Brain pericyte (primary cell): ENCODE measurements at places on chromosomes 12 and 14.

DNA sequence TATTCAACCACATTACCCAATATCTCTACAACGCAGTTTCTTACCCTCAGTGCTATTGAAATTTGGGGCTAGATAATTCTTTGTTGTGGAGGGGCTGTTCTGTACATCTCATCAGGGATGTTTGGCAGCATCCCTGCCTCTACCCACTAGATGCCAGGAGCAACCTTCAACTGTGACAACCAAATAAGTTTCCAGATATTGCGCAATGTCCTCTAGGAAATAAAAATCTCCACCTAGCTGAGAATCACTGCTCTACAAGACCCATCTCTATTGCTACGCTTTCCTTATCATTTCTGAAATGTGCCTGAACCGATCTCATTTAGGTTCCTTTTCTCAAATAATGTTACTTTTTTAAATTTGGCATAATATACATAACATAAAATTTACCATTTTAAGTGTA is 155.2 kb upstream of the G2E3 start:
- DNase-seq = no peak

DNA sequence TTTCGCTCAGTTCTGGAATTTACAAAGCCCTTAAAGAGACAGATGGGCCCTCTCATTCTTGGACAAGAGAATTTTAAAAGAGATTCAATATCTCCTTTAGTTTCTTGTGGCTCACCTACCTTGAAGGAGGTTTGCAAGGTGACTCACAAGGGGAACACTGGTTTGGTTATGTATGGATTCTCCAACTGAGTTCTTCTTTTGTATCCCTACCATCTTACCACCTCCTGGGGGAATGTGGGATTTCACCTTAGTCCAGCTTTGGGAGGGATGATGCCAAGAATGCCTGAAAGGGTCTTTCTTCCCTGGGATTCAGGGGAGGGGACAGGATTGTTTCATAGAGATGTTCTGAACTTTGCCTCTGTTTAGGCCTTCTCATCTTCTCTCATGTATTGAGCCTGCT is 3.7 kb downstream of the PPP4R4 start:
- DNase-seq = no peak

- DNase-seq = no peak
These were observed 91.5 kb upstream of the SLC35F4 start for GRCh38 chr14:57957441-57957840.

- DNase-seq = no peak
These were observed 91.4 kb downstream of the SETD3 start for GRCh38 chr14:99389174-99389826.

DNA sequence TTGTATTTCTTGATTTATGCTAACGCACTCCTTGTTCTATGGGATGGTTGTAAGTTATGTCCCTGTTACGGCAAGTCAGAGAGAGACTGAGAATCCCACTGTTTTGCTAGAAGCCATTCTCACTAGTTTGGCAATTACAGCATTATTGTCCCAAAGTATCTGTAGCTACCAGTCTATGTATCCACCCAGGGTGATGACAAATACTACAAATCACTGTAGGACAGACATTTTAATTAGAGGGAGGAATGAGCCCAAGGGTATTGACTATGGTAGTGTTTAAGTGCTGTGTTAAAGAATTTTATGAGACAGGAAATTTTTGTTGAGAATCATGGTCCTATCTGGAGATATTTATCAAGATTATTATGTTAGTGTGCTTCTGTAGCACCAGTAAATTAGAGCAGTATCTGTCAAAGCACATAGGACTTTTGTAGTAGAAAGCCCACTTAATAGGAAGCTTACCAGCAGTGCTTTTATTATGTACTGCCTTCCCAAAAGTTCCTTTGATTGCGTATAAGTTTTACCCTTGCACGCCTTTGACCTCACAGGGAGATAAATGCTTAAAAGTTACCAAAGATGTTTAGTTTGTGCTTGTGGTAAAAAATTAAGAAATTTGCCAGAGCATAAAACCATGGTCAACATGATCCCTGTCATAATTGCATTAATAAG is 10.7 kb downstream of the PRKCH start:
- DNase-seq = no peak

DNA sequence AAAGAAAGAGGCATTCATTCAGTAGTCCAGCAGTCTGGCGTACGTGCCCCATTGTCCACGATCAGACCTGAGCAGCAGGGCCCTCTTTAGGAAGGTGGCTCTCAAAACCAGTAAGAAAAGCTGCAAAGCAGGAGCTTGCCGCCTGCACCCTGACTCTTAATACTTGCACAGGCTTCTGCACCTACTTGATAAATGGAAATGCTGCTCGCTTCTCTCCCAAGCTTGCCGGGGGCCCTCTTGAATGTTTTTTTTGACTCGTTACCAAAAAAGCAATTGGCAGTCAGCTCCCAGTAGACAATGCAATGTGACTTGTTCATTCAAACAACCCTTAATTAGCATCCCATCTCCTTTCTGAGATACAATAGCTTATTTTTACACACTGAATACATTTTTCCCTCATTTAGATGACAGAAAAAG is 27.2 kb upstream of the PTPRB start:
- no peak for DNase-seq

- no peak for DNase-seq
These were observed 200.9 kb downstream of the RAD51B start for GRCh38 chr14:68020493-68020892.

- no peak for DNase-seq
These were observed 20.2 kb downstream of the SLCO1B1 start for GRCh38 chr12:21151184-21151583.

GRCh38 chr12:72272731-72273498 is 745 bp downstream of the TRHDE start:
- no peak for DNase-seq

- no peak for DNase-seq
These were observed 731 bp upstream of the PCNX4 start for GRCh38 chr14:60090864-60091519.

DNA sequence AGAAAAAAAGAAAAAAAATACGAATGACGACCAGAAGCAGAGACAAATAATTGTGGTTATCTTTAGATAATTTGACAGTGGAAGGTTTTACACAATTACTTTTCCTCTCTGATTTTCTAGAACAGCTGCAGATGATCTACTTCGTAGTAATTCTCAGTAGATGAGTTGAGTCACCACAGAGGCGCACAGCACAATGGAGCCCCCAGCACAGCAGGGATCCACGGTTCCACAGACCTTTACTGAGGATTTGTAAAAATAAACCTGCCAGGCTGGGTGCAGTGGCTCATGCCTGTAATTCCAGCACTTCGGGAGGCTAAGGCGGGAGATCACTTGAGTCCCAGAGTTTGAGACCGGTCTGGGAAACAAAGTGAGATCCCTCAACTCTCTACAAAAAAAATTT is 29.3 kb downstream of the AMN start:
- peak; percentile 64 for DNase-seq

- DNase-seq = no peak
These were observed 102.5 kb downstream of the SLC41A2 start for GRCh38 chr12:104855599-104855998.

- no peak for DNase-seq
These were observed 18.4 kb downstream of the USP44 start for GRCh38 chr12:95532851-95533250.

DNA sequence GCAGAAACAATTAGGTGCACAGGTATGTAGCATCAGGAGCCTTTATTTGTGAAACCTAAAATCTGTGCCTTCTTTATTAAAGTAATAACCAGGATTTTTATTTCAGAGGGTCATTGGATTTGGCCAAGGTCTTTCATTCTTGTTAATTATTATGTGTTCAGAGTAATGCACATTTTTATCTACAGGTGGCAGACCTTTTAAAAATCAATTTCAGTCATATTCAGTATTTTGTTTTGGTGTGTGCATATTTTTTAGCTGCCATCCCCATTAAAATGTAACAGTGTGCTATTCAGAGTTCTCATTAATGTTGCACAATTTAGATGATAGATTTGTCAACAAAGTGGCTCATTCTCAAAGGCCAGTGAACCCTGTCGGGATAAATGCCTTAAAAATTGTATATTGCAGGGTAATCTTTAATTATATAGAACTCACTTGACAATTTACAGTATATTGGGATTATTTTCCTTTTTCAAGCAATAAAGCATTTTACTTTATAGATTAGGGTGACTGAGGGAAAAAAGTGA is 319.3 kb upstream of the SOX5 start:
- DNase-seq = no peak

DNA sequence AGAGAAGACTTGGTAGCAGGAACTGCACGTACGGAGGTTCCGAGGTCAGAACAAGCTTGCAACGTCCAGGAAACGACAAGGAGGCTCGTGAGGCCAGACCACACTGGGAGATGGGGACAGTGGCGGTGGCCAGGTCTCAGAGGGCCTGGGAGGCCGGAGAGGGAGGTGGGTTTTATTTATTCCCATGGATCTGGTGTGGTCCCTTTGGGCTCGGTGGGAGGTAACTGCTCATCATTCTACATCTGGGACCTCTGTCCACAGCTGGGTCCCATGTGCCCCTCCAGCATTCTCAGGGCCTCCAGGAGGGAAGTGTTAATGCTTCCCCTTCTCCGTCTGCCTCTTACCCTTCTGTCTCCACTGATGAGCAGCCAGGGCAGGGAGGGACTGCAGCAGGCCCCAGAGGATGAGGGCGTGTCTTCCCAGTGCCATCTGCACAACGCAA is 35.7 kb upstream of the NCOR2 start:
- DNase-seq = no peak

DNA sequence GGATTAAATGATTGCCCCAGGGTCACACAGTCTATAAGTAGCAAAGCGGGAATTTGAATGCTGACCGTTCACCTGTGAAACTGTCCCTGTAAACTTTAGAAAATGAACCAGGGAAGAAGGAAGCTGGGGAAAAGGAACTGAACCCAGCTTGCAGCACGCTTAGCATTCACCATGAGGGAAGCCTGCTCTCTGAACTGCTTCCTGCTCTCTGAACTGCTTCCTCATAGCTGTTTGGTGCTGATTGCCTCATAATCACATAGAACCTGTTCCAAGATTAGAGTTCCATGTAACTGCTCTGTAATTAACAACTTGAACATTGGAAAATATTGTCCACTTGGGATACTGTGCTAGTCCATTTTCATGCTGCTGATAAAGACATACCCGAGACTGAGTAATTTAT is 1504.8 kb upstream of the TMEM132C start:
- DNase-seq = no peak

GRCh38 chr14:94728950-94729349 is 41.0 kb downstream of the GSC start:
- no peak for DNase-seq

GRCh38 chr12:26331960-26332359 is 136.6 kb downstream of the SSPN start:
- DNase-seq = no peak

- no peak for DNase-seq
These were observed 253.4 kb downstream of the PAX9 start for GRCh38 chr14:36915081-36915480.

DNA sequence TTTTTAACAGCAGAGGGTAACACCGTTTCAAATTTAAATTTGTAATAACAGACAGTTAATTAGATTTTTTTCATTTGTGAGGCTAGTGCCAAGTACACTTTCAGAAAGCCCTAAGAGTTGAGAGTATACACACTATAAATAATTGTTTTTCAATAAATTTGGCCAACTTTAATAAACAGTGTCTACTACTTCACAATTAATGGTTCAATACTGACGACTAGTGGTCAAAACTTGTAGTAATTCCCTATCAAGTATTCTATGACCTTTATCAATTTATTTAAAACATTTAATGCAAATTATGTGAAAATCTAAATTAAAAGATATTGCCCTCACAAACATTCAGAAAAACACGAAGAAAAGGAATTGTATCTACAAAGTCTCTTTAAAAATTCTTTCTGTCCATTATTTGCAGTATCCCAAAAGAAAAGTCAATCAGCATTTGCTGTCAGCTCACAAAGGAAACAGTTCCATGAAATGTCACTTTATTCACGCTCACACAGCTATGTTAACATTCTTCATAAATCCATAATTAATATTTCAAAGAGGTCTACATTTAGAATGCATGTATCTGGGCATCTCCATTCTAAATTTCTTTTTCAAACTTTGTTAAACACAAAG is 91.2 kb downstream of the CEP128 start:
- DNase-seq = peak; percentile 2

- DNase-seq = peak; percentile 43
These were observed 93.3 kb downstream of the NINJ2 start for GRCh38 chr12:569803-570434.

GRCh38 chr14:34665785-34666435 is 36.0 kb upstream of the SNX6 start:
- DNase-seq = peak; percentile 21

DNA sequence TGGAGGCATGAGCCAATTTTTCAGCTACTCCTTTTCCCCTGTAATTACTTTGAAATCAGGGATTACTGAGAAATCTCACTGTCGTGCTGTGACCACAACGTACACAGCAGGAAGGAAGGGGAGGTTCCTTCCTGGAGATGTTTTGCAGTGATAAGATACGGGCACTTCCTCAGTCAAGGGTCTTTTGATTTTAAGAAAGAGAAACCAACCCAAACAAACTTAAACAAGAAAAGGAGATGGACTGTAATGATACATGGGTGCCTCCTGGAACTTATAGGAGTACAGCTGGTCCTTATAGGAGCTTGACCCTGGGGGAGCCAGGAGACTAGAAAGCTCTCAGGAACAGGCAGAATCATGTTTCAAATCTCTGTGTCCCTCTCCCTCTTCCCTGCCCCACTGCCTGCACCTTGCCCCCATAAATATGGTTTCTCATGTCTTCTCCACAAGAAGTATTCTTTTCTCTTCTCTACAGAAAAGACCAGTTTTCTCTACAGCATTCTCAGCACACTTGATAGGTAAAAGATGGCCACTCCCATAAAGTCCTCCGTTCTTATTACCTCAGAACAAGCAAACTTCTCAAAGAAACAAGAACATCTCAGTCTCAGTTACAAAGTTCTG is 281.1 kb upstream of the AMIGO2 start:
- DNase-seq = no peak

GRCh38 chr12:172732-173161 is 41.2 kb downstream of the SLC6A12 start:
- no peak for DNase-seq

DNA sequence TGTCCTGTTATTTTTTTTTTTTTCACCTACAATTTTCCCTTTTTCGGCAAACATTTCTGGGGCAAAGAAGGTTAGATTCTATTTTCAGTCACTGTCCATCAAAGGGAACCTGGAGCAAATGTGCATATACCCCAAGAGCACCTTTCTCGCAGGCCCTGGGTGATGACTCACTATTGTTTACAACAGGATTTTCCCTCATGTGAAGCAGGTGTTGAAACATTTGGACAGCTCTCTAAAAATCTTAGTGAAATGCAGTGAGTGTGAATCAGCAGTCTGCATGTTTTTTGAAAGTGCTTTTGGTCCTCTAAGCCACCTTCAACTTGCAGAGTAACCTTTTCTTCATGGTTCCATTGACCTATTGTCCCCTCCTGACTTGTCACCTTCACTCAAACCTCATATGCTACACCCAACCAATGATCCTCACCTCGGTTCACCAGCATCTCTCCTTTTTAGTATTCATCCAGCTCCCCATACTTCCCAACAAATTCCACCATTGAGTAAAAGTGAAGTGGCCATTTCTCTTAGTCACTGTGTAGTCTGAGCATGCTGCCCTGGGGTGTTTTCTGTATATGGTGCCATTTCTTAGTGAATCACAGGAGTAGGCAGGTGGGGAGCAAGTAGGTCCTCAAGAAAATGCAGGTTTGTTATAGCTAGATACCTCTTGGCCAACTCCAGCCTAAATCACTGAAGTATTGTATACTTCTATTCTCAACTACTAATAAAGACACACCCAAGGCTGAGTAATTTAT is 260.2 kb downstream of the BMP4 start:
- no peak for DNase-seq
